ENCODE measurements at places on chromosomes 7 and 10. TPM values are rescaled to one million over a fixed set of nuclear protein-coding genes. Genes with fewer than 3 reads are reported as not detected.
A peak's percentile ranks its signal among the peaks of the same experiment; 100 is the strongest.

GRCh38 chr10:113108948-113109347 lies 158.9 kb downstream of the TCF7L2 start:
- peaks cover 31% of the 10 kb centered on the region for H3K4me1 ChIP-seq
- H3K4me3 ChIP-seq = no peak overlapping the region
- no peak overlapping the region for H3K27ac ChIP-seq
- no peaks in the 10 kb centered on the region for H3K27me3 ChIP-seq
- no peaks in the 10 kb centered on the region for H3K36me3 ChIP-seq
- no peak for DNase-seq

DNA sequence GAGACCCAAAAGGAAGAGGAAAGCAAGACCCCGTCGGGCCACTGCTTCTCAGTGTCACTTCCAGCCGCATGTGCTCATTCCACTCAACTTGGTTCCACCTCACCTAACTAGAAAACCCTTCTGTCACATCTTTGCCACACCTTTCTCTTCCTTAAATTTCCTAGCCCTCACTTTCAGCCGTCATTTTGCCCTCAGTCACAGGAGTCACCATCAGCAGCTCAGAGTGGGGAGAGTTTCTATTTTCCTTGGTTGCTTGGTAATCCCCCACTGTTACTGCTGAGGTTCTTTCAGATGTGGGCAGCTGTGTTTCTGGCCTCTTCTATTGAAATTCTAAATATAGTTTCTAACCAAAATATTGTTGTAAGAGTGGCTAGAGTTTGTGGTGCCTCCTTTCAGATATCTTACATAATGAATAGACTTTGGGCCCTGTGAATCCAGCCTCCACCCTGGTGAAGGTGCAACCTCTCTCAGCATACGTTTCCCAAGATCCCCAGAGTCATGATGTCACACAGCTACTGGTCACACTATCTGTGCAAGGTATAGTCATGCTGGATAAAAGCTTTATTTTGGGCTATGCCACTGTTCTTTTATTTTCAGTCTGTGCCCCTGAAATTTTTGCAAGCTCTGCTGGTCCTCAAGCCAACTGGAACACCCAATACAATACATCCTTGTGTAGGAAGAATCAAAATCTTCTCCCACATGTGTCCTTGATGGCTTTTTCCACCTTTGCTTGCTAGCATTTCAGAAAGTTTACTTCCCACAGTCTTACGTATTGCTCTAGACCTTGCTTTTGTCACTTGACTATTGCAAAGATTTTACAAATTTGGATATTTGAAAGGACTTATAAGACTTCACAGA lies 9.2 kb downstream of the AGBL3 start:
- H3K36me3 ChIP-seq = no peaks in the 10 kb centered on the region
- H3K4me3 ChIP-seq = no peak overlapping the region
- H3K27ac ChIP-seq = peak overlapping the region; percentile 77
- no peaks in the 10 kb centered on the region for H3K27me3 ChIP-seq
- DNase-seq = no peak
- H3K4me1 ChIP-seq = peaks cover 40% of the 10 kb centered on the region

DNA sequence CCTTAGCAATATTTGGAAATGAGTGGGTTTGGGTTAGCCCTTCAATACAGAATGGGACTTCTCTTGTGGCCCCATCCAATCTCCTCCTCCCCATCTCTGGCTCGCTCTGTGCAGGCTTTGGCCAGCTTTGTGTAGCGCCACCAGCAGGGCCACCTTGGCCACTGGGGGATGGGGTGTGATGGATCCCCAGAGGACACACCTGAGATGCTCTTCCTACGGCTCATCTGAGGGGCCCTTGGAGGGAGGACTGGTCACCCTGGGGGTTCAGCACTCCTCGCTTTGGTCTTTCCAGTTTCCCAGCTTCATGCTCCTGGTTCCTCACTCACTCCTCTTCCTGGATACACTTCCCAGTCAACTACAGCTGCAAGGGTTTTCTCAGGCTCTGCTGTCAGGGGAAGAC lies 15.3 kb upstream of the C10orf90 start:
- no peak overlapping the region for H3K4me3 ChIP-seq
- H3K36me3 ChIP-seq = no peaks in the 10 kb centered on the region
- no peak overlapping the region for H3K27ac ChIP-seq
- H3K4me1 ChIP-seq = no peaks in the 10 kb centered on the region
- no peaks in the 10 kb centered on the region for H3K27me3 ChIP-seq

- H3K4me1 ChIP-seq = peaks cover under 1% of the 10 kb centered on the region
- H3K36me3 ChIP-seq = no peaks in the 10 kb centered on the region
- no peak overlapping the region for H3K4me3 ChIP-seq
Measured at GRCh38 chr7:44286182-44286617, 39.2 kb downstream of the CAMK2B start.

DNA sequence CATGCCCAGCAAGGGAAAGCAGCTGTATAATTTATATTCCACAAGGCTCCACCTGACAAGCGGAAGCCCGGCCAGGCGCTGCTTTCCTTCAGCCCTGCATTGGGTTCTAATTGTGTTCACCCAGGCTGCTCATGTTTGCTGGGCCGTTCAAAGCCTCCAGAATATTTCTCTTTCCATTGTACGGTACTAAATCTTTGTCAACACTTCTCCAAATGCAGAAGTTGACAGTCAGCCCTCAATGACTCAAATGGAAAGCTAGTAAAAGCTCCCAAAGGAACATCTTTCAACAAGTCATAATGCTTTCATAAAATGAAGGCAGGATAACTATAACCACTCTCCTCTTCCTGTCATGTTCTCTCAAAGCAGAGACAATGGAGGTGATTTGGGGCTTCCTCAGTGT lies 17.8 kb upstream of the CPXM2 start:
- H3K4me3 ChIP-seq = no peak overlapping the region
- H3K4me1 ChIP-seq = no peaks in the 10 kb centered on the region
- no peaks in the 10 kb centered on the region for H3K27me3 ChIP-seq
- no peak overlapping the region for H3K27ac ChIP-seq
- H3K36me3 ChIP-seq = no peaks in the 10 kb centered on the region
- DNase-seq = no peak

- H3K36me3 ChIP-seq = no peaks in the 10 kb centered on the region
- H3K27ac ChIP-seq = no peak overlapping the region
- H3K4me1 ChIP-seq = no peaks in the 10 kb centered on the region
Measured at GRCh38 chr7:128160296-128160695, 80.8 kb upstream of the LEP start.

DNA sequence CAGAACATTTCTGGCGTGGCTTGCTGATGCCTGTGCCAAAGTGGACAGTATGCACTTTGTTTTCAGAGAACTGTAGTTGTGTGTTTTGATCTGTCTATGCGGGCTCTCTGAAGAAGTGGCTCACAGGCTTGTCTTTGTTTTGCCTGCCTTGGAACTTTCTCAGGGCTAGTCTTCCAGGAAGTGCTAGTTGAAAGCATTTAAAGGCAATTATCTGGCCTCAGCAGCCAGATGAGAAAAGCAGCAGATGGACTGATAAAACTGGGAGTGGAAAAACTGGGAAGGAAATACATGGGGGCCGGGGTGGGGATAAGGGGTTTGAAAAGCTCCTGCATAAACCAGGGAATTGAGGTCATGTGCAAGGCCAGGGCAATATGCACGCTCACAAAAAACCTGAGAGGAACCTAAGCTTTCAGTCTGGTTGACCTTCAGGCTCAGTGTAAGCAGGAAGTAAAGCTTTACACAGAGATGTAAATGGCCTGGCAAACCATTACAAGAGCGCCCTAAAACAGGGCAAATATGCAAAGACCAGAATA lies 94.5 kb downstream of the ZNF33B start:
- H3K4me1 ChIP-seq = no peaks in the 10 kb centered on the region
- no peak overlapping the region for H3K27ac ChIP-seq
- DNase-seq = no peak

GRCh38 chr10:78351283-78351682 lies 317.6 kb downstream of the RPS24 start:
- no peaks in the 10 kb centered on the region for H3K27me3 ChIP-seq
- no peak for DNase-seq
- H3K4me3 ChIP-seq = no peak overlapping the region
- no peaks in the 10 kb centered on the region for H3K36me3 ChIP-seq
- H3K27ac ChIP-seq = no peak overlapping the region
- H3K4me1 ChIP-seq = no peaks in the 10 kb centered on the region

- no peak overlapping the region for H3K4me3 ChIP-seq
- DNase-seq = no peak
- H3K27me3 ChIP-seq = no peaks in the 10 kb centered on the region
- H3K36me3 ChIP-seq = no peaks in the 10 kb centered on the region
- H3K4me1 ChIP-seq = no peaks in the 10 kb centered on the region
Measured at GRCh38 chr7:128362670-128363069, 1.2 kb upstream of the PRRT4 start.

- no peak for DNase-seq
- H3K27me3 ChIP-seq = no peaks in the 10 kb centered on the region
- H3K36me3 ChIP-seq = no peaks in the 10 kb centered on the region
Measured at GRCh38 chr10:106947643-106948042, 216.9 kb downstream of the SORCS1 start.

GRCh38 chr7:127838816-127839415 lies 186.9 kb downstream of the SND1 start:
- no peaks in the 10 kb centered on the region for H3K4me1 ChIP-seq
- no peak overlapping the region for H3K27ac ChIP-seq
- H3K27me3 ChIP-seq = no peaks in the 10 kb centered on the region
- H3K4me3 ChIP-seq = no peak overlapping the region

GRCh38 chr7:137791930-137792329 lies 54.8 kb downstream of the DGKI start:
- no peak overlapping the region for H3K4me3 ChIP-seq
- no peaks in the 10 kb centered on the region for H3K27me3 ChIP-seq
- no peaks in the 10 kb centered on the region for H3K36me3 ChIP-seq

DNA sequence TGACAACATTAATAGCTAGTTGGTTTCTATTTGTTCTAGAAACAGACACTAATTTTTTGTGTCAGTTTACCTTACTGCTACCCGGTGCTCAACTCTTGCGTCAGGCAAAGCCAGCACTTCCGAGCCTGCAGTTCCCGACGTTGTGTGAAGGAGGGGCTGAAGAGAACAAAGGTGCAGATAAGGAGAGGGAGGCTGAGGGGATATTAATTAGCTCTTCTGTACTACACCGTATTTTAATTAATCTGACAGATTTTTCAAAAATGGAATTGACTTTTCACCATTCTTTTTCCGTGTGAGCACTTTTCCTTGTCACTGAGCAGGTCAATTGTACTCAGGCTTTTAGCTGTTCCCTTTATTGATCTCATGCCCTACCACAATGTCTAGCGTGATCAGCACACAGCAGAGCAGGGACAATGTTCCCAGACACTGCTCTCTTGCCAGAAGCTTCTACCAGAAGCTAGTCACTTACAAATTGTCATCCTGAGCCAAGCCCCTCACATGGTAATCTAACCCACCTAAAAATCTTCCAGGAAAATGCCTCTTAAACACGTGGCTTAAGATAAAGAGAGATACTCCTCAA lies 650.5 kb upstream of the MKI67 start:
- no peak overlapping the region for H3K4me3 ChIP-seq
- no peaks in the 10 kb centered on the region for H3K36me3 ChIP-seq
- no peaks in the 10 kb centered on the region for H3K27me3 ChIP-seq
- H3K4me1 ChIP-seq = no peaks in the 10 kb centered on the region
- DNase-seq = no peak

- DNase-seq = no peak
- H3K27ac ChIP-seq = no peak overlapping the region
- peaks cover 5% of the 10 kb centered on the region for H3K4me1 ChIP-seq
- no peak overlapping the region for H3K4me3 ChIP-seq
Measured at GRCh38 chr7:22725585-22725984, 1.4 kb upstream of the IL6 start.

GRCh38 chr7:79833616-79834015 lies 301.0 kb upstream of the GNAI1 start:
- H3K4me3 ChIP-seq = no peak overlapping the region
- no peaks in the 10 kb centered on the region for H3K36me3 ChIP-seq
- no peak for DNase-seq
- no peak overlapping the region for H3K27ac ChIP-seq
- H3K27me3 ChIP-seq = no peaks in the 10 kb centered on the region

DNA sequence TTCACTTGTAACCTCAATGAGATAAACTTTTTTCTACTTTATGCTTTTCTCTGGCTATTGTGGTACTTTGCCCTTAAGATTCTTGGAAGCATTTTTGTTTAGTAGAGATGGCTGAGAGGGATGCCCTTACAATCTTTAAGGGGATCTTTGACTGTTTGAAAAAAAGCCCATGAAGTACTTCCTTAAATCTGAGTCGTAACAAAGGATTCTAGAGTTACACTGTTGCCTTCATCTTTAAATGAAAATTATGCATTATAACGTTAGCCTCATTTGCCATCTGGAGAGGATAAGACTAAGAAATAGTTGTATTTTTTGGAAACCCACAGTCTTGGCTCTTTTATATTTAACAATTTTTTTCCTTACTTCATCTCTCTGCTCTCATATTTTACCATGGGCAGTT lies 37.8 kb upstream of the FZD1 start:
- DNase-seq = no peak
- no peaks in the 10 kb centered on the region for H3K27me3 ChIP-seq
- no peak overlapping the region for H3K4me3 ChIP-seq

ZNF365 gene
- not detected for total RNA-seq

CAMK1D gene
- 4.2 TPM for total RNA-seq

COL28A1 gene
- 0.11 TPM for total RNA-seq

CPA5 gene
- total RNA-seq = not detected

ACSL5 gene
- 9.3 TPM for total RNA-seq

RRP12 gene
- 5.9 TPM for total RNA-seq

GRID1 gene
- total RNA-seq = 1.4 TPM

RSPH10B2 gene
- total RNA-seq = not detected

CYP2W1 gene
- total RNA-seq = not detected

RET gene
- not detected for total RNA-seq

PRKG1 gene
- total RNA-seq = 50.2 TPM
